ENCODE measurements at places on chromosomes 4 and X. TPM values are rescaled to one million over a fixed set of nuclear protein-coding genes. Genes with fewer than 3 reads are reported as not detected.

GRCh38 chr4:145939441-145939750 is 773 bp upstream of the ZNF827 start:
- no peak for DNase-seq

Gene BANK1
- total RNA-seq = 0.08 TPM

Gene PRDM5
- 12.2 TPM for total RNA-seq

Gene FDCSP
- total RNA-seq = not detected

Gene POU3F4
- total RNA-seq = not detected

DNA sequence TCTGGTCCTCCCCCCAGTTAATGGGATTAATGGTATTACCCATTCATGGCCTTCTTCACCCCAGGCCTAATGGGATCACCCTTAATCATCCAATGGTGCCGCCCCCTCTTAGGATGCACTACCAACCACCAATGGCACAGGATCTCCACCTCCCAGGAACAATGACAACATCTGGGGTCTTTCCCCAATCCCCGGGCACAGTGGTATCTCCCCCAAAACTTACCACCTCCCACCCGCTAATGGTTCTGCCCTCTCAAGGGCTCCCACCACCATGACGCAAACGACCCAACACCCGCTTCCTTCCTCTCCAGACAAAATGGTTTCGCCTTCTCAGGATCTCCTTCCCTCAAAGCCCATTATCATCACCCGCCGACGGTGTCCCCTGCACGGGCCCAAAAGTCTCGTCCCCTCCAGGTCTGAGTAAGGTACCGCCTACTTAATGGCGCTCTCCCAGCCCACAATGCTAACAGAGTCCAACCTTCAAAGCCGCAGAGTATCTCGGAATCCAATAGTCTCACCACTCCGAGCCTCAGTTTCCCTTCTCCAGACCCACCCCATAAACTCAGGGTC is 458 bp downstream of the GRIPAP1 start:
- DNase-seq = no peak

GRCh38 chrX:107542040-107542439 is 86.3 kb upstream of the PRPS1 start:
- no peak for DNase-seq

Gene PNMA6F
- not detected for total RNA-seq

DNA sequence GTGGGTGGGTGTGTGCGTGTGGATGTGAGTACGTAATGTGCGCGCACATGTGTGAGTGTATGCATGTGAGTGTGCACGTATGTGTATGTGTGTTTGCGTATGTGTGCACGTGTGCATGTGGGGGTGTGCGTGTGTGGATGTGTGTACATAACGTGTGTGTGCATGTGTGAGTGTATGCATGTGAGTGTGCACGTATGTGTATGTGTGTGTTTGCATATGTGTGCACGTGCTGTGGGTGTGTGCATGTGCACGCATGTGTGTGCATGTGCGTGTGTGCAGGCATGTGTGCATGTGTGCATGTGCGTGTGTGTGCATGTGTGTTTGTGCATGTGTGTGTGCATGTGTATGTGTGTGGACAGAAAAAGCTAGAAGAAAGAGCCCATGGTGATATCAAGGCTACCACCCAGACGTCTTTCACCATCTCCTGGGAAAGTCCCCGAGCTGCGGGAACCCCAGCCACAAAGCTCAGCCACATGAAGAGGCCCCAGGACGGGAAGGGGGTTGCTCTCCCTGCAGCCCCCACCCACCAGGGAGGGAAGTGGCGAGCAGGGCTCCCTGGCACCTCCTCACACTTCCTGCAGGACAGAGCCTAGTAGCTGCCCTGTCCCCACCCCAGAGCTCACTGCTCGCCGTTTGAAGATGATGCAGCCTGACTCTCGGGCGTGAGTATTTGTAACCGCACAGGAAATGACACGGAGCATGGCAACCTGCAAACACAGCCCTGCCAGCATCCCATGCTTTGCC is 108.3 kb downstream of the DCTD start:
- no peak for DNase-seq

Gene STATH
- total RNA-seq = not detected

DNA sequence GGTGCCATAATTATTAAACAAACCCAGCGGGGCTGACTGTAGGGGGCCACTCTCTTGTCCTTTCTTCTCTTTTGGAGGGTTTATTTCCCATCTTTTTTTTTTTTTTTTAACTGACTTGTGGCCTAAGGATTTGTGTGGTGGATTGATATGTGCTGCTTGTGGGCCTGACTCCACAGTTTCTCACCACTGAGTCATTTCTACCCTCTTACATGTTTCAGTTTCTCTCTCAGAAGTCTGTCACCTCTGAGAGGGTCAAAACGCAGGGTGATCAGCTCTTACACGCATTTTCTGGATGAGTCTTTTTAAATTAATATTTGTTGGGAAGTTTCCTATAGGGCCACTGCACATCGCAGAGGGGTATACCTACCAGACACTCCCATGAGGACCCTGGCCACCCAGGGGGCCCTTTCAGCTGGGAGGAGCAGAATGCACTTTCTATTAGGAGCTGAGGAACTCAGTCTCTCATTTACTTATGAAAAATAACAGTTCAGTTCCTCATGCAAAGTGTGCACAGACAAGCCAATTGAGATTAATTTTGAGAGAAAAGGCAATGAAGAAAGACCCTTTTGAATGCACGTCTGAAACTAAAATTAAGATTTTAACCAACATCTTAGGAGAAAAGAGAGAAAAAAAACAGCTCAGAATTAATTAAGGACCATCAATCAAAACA is 407.9 kb downstream of the TECRL start:
- no peak for DNase-seq

- no peak for DNase-seq
Observed at GRCh38 chr4:14257903-14258302, 630.4 kb upstream of the BOD1L1 start.

DNA sequence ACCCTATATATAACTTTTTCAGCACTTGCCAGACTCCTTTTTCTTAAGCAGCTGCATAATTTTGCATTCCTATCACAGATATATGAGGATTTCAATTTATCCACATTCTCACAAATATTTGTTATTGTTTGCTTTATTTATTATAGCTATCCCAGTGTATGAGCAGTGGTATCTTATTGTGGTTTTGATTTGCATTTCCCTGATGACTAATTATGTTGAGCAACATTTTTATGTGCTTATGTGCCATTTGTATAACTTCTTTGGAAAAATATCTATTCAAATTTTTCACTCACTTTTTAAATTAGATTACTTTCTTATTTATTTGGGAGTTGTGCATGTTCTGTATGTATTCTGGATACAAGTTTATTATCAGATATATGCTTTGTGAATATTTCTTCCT is 361.9 kb downstream of the KCTD8 start:
- no peak for DNase-seq

Gene TSR2
- 40.6 TPM for total RNA-seq

Gene TAF7L
- total RNA-seq = 0.08 TPM

Gene UBE2D3
- total RNA-seq = 251 TPM

DNA sequence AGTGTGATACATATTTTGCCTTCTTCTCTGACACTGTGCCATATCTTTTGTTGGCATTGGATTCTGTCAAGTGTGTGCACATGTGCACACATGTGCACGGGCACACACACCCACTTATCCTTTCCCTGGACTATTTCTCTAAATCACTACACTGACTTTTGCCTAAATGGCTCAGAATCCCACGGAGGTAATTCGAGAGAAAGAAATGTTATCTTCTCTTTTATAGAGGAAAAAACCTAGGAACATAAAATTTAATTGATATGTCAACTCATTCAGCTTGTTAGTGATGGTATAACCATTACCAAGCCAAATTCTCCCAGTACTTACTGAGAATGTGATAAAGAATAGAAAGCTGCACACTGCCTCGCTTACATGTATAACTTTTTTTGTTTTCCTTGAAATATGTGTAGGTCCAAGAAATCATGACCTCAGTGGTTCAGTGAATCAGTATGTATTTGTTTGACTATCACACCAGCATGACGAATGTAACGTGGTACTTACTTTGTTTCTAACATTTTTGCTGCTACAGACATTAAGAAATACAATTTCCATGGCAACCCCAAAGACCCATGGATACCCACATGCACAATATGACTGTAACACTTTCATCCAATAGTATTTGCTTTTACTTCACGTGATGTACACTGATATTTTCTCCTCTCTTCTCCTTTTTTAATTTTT is 163.0 kb downstream of the PCDH7 start:
- no peak for DNase-seq

DNA sequence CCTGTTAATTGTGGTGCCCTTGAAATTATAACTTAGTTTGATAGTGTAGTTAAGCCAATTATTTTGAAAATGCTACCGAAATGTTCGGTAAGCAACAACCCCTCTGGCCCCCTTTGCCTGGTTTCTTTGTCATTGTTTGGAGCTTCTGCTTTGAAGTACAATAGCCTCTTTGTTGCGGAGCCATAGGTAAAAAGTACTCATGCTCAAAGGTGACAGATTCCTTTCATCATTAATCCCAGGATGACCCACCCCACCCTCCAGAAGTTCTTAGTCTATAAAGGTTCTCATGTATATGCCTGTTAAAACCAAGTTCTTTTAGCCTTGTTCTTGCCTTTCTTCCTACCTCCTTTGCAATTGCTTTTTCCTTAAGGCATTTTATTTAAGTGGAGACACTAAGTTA is 42.4 kb upstream of the SMARCAD1 start:
- no peak for DNase-seq

DNA sequence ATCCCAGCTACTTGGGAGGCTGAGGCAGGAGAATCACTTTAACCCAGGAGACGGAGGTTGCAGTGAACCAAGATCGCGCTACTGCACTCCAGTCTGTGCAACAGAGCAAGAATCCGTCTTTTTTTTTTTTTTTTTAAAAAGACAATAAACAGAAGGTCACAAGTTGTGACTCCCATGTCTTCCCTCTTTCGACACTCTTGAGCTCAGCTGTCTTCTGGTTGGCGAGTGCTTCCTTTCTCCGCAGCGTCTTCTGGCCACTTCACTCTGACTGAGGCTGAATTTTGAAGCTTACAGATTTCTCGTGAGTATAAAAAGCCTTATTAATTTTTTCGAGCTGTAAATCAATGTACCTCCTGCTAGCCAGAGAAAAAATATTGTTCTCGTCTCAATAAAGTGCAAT is 124.9 kb downstream of the STOX2 start:
- no peak for DNase-seq

Gene HAUS7
- 17.0 TPM for total RNA-seq

Gene ZNF330
- 144 TPM for total RNA-seq

Gene TIGD4
- total RNA-seq = 0.22 TPM

DNA sequence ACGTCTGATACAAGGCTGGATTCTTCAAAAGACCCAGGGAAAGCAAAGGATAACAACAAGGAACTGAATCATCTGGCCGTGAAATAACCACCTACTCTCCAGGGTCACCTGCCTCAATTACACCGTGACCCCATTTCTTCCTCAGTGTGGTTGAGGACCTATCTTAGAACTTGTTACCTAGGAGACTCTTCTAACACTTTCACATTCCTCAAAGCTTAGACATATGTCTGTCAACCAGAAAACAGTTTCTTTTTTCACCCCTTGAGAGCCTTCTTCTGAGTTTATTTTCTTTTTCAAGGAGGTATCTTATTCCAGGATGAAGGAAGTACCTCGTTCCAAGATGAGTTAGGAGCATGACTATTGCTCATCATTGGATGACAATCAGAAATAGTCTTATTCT is 337.8 kb downstream of the ARHGAP24 start:
- no peak for DNase-seq

DNA sequence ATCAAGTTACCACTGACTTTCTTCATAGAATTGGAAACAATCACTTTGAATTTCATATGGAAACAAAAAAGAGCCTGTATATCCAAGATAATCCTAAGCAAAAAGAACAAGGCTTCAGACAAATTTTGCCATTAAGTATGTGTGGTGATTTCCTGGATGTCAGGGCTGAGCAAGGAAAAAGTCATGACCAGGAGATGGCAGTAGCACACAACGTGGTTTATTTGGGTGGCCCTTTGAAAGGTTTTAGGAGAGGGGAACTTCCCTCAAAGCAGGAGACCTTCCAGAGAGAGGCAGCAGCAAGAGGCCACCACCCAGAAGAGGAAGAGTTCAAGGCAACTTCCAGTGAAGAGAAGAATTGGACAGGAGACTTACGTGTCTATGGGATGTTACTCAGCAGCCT is 18.1 kb upstream of the ZXDB start:
- DNase-seq = no peak

Gene EFHC2
- 11.7 TPM for total RNA-seq

Gene COX7B2
- not detected for total RNA-seq

- DNase-seq = no peak
Observed at GRCh38 chr4:25051534-25051933, 20.8 kb upstream of the LGI2 start.

Gene CHRDL1
- 3.7 TPM for total RNA-seq

DNA sequence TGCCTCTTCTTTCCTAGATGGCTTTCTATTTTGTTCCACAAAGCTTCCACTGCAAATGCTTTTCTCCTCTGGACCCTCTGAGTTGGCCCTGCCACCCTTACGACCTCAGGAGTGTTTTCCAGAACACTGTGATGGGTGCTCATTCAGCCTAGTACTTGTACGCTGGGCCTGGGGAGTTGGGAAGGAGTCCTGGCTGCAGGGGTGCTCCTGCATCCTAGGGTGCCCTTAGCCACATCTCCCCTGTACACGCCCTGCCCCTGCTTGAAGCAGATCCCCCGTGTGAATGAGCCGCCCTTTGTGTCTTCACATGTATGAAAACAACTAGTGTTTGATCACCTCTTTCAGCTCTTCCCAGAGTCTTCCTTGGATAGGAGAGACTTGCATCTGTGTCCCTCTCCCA is 64.2 kb downstream of the MTMR1 start:
- no peak for DNase-seq

GRCh38 chr4:87399148-87399547 is 8.2 kb upstream of the HSD17B11 start:
- no peak for DNase-seq

- DNase-seq = no peak
Observed at GRCh38 chrX:45879512-45879911, 665.7 kb downstream of the ZNF674 start.

Gene SOX3
- not detected for total RNA-seq

DNA sequence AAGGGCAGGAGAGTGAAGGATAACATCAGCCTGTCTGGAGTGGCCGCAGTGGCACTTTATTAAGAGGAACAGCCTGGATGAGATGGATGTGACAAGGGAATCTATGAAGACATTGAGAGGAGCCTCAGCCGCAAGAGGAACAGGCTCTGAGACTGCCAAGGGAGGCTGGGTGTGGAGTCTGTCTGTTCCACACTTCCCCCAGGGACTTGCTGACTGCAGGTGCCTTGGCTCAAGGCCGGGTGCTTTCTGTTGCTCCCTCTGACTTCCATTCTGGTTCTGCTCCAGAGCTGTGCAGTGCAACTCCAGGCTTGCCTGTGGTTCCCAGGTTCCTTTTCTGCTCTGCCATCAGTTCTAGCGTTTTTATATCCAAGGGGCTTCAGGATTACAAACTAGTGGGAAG is 54.6 kb downstream of the FRMPD3 start:
- DNase-seq = no peak
